ENCODE measurements at places on chromosomes 5 and 9.

GRCh38 chr9:17810728-17811571 is 232.1 kb downstream of the SH3GL2 start:
- DNase-seq = peak; percentile 65

- no peak for DNase-seq
Measured at GRCh38 chr5:132433141-132433540, 57.4 kb downstream of the IRF1 start.

DNA sequence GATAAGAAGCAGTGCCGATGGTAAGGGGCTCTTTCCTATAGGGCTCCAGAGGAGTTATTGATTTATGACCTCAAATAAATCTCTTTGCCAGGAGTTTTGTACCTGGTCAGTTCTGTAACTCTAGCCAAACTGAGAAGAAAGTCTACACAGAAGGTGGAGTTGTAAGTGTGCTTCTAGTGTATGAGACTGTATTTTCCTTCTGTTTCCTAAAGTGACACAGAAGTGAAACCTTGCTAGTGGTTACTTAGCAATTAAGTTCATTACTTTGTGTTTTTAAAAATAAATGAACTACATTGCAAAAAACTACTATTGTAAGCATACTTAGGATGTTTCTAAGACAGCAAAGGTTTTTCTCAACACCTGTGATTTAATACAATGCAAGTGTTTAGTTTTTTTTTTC is 48.7 kb upstream of the ACTBL2 start:
- no peak for DNase-seq

DNA sequence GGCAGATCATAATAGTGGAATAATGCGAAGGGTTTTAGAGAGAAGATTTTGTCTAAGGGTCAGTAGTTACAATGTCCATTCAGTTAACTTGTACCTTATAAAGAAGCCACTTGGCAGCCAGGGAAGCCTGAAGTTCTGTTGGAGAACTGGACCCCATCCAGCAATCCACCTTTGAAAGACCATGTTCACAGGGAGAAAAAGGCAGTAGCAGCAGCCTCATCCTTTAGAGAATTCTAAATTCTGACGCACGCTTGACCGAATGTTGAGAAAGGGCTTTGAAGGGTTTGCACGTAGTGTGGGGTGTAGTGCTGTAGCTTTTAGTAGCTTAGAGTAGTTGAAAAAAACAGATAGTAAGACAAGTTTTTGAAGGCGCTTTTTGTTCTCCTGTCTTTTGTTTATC is 42.8 kb downstream of the MCCC2 start:
- no peak for DNase-seq

GRCh38 chr5:17261075-17261474 is 43.6 kb downstream of the BASP1 start:
- DNase-seq = no peak

- DNase-seq = no peak
Measured at GRCh38 chr5:133854554-133854953, 113.9 kb downstream of the C5orf15 start.

DNA sequence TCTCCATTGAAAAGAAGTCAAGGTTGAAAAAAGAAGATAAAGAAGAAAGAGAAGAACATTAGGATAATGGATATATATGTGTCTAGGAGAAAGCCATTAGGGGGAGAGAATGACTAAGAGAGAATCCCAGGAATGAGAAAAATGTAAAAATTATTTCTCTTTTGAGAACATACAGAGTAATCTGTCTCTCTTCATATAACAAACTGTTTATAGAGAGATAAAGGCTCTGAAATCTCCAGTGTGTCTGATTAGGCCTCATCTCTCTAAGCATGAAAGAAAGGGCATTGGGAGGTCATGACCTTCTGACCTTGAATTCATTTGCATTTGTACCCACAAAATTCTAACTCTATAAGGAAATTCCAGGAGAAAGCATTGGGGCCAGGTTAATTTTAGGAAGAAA is 3.5 kb upstream of the MPDZ start:
- no peak for DNase-seq

GRCh38 chr9:2132484-2133082 is 117.4 kb downstream of the SMARCA2 start:
- DNase-seq = peak; percentile 66

DNA sequence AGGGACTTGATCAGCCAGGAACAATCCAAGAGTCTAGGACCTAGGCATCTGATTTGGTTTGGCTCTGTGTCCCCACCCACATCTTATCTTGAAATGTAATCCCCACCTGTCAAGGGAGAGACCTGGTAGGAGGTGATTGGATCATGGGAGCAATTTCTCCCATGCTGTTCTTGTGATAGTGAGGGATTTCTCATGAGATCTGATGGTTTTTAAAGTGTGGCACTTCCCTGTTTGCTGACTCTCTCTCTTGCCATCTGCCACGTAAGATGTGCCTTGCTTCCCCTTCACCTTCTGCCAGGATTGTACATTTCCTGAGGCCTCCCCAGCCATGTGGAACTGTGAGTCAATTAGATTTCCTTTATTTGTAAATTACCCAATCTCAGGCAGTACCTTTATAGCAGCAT is 201.7 kb upstream of the ACTBL2 start:
- no peak for DNase-seq

DNA sequence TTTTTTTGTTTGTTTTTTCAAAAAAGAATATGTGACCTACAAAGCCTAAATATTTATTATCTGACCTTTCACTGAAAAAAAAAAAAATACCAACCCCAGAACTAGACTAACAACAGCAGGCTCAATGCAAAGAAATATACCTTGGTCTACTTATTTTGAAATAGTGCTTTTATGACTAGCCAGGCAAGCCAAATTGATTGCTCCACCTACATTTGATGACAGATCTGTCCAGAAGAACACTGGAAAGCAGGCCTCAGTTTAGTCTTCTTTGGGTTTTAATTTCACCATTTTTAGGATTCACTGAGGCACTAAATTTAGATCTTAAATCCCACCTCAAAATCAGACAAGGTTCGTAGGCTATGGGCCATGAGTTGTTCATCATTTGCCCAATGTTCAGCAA is 97.3 kb downstream of the PLPP1 start:
- no peak for DNase-seq

- DNase-seq = no peak
Measured at GRCh38 chr5:170498811-170499351, 4.9 kb upstream of the KCNIP1 start.

DNA sequence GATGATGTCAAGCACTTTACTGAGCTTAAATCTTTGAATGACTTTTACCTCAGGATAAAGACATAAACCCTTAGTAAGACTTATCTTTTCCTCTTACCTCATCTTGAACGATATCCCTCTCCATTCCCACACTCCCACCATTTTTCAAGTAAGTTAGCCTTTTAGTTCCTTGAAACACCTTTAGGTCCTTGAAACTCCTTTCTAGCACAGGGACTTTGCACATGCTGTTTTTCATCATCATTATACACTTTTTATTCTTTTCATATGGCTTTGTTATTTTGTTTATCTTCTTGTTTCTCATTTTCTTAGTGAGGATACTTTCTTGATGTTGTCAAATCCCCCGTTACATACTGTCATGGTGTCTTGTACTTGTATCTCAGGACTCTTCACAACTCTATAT is 24.8 kb downstream of the YTHDC2 start:
- DNase-seq = no peak

DNA sequence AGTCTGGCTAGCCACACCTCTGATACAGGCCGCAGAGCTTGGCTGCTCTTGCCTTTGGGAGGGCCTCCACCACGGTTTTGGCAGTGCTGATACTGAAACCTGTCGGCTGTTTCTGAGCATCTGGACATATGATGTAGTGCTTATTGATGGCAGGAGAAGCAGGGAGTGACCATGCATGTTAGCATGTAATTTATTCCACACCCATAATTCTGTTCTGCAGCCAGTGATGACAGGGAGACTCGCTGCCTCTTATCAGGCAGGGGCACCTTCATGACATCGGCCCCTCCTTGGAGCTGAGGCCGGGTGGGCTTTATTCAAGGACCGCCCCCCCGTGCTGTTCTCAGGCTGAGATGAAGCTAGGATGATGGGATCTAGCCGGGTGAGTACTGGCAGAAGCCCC is 49.0 kb downstream of the OLFM1 start:
- DNase-seq = no peak

- peak; percentile 87 for DNase-seq
Measured at GRCh38 chr9:110027671-110028081, 180.3 kb downstream of the C9orf152 start.

GRCh38 chr5:140608722-140609121 is 24.3 kb downstream of the CD14 start:
- no peak for DNase-seq

GRCh38 chr5:6386271-6386670 is 7.9 kb upstream of the MED10 start:
- DNase-seq = peak; percentile 26

Measured in fibroblast of mammary gland (primary cell).